Amniotic epithelial cell (primary cell): ENCODE measurements at places on chromosomes 12 and 14.
A peak's percentile ranks its signal among the peaks of the same experiment; 100 is the strongest.

DNA sequence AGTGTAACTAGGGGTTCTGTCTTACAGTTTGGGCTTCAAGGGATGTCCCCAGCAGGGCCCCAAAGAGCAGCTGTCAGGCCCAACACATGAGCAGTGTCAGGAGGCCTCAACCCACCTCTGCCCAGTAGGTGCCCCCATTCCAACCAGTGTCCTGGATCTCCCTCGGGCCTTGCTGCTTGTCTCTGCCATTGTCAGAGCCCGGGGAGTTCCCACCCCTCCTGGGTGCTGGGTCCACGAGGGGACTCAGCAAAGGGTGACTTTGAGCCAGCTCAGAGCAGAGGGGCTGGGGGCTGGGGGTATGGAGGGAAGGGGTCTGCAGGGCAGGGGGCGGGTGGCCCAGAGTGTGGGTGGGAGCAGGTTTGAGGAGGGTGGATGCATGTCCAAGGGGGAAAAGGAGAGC lies 18.0 kb upstream of the BEGAIN start:
- DNase-seq: no peak

- peak; percentile 70 for DNase-seq
Measured at GRCh38 chr12:80195074-80195726, 95.9 kb downstream of the OTOGL start.

GRCh38 chr12:29682088-29682487 lies 101.7 kb downstream of the TMTC1 start:
- DNase-seq: no peak

GRCh38 chr12:77060883-77061240 lies 4.5 kb downstream of the E2F7 start:
- no peak for DNase-seq

DNA sequence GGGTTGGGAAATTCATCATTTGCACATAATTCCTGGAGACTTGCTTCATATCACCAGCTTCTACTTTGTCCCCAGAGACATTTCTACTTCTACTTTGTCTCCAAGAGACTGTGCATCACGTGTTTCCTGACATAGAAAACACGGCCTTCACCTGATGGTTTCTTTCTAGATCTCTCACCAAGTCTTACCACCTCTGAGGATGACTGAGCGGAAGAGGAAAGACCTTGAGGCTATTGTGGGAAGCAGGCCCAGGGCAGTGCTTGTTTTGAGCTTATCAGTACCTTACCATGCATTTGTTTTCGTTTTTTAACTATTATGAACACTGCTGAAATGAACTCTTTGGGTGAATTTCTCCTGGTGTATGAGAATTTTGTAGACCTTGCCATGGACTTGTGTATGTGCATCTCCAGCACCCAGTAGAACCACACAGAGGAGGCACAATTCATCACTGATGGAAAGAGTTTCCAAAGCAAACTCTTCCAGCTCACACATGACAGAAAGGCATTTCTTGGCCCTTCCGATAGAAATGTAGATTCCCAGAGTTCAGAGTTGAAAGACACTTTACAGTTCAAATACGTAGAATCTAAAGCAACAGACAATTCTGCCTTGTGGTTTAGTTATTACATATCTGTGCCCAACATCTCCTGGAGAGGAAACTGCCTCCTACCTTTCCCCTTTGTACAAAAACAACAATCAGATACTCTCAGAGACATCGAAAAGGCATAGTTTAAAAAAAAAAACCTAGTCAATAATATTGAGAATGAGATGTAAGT lies 434.7 kb downstream of the FUT8 start:
- DNase-seq: no peak

DNA sequence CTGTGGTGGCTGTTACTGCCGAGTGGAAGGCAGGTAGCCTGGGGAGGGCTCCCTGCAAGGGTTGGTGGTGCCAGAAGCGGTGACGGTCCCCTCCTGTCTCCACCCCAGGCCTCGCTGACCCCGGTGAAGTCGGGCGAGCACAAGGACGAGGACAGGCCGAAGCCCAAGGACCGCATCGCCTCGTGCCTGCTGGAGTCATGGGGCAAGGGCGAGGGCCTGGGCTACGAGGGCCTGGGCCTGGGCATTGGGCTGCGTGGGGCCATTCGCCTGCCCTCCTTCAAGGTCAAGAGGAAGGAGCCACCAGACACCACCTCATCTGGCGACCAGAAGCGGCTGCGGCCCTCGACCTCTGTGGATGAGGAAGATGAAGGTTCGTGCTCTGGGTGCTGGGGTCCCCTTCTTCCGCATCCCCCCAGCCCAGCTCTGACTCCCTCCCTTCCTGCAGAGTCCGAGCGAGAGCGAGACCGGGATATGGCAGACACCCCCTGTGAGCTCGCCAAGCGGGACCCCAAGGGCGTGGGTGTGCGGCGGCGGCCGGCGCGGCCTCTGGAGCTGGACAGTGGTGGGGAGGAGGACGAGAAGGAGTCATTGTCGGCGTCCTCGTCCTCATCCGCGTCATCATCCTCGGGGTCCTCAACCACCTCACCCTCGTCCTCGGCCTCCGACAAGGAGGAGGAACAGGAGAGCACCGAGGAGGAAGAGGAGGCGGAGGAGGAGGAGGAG lies 13.3 kb downstream of the SETD1B start:
- no peak for DNase-seq

- DNase-seq: peak; percentile 53
Measured at GRCh38 chr14:75877884-75878283, 103.9 kb downstream of the TGFB3 start.

DNA sequence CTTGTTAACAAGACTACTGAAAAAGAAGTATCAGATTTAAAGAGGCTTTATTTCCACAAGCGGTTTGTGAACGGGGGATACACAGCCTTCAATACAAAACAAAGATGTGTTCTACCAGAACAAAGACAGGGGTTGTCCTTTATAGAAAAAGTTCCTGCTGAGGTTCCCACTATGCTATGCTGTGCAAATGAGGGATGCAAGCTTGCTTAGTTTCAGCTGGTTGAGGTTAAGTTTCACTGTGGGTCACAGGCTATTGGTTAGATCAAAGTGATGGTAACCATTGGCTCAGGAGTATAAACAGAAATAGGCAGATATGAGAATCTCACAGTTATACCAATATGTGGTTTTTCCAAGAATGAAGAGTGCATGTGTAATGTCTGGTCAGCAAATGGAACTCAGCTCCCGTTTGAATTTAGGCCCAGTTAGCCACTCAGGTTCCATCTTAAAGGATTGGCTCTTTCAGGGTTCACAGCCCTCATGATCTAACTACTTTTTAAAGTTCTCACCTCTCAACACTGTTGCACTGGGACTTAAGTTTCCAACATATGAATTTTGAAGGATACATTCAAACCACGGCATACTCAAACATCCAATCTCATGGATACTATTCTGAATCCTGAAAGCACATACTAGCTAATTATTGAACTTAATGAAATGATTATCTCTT lies 215.4 kb upstream of the DCN start:
- DNase-seq: no peak

DNA sequence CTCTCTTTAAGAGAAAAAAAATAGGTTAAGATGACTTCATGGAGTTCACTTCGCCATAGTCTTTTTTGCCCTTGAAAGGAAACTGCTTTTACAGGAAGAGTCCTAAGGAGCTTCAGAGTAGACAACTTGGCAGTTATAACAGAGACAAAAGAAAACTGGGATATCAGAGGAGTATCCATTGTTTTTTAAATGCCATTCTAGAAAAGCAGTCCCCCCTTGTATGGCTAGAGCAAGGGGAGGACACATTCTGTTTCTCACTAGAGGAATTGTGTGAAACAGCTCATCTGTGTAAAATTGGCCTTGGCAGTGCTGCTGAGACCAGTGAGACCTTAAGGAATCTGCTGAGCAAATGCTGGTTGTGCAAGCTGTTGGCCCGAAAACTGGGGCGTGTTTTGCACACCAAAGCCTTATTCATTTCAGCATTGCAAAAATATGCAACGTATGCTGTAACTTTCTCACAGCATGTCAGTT lies 128.0 kb downstream of the GPR135 start:
- peak; percentile 78 for DNase-seq

GRCh38 chr14:89143595-89143994 lies 273.4 kb downstream of the FOXN3 start:
- DNase-seq: peak; percentile 8

GRCh38 chr14:76961631-76962302 lies 66.7 kb downstream of the IRF2BPL start:
- peak; percentile 95 for DNase-seq

DNA sequence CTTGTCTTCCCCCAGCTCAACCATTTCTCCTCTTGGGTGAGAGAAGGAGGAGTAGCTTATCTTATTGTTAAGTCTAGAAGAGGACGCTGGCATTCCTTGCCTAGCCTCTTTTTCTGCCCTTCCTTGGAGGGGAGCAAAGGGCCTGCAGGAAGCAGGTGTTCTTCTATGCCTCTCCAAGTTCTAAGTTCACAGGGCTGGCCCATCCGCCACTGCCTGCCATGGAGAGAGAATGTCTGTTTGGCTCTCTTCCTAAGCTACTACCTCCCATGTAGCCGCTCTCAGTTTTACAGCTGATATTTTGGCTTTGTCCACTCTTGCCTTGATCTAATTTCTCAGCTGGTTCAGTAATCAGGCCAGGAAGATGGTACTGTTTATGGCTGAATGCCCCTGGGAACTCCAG lies 201.2 kb downstream of the NTF3 start:
- no peak for DNase-seq

DNA sequence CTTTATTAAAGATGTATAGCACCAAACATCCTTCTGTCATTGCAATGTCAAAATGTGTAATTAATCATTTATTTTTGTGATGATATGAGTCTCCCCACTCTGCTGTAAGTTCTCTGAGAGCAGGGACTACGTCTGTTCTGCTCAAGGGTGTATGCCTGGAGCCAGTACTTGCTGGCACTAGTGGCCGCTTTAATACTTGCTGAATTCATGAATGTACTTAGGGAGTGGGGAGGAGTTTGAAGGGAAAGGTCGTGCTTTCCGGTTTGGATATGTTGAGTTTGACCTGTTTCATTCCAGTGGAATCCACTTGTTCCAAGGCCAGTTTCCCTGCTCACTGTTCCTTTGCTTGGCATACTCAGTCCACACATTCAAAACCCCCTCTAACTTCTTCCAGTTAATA lies 1.9 kb upstream of the DCAF5 start:
- peak; percentile 58 for DNase-seq

- DNase-seq: no peak
Measured at GRCh38 chr12:49870501-49871262, 27.8 kb upstream of the BCDIN3D start.

DNA sequence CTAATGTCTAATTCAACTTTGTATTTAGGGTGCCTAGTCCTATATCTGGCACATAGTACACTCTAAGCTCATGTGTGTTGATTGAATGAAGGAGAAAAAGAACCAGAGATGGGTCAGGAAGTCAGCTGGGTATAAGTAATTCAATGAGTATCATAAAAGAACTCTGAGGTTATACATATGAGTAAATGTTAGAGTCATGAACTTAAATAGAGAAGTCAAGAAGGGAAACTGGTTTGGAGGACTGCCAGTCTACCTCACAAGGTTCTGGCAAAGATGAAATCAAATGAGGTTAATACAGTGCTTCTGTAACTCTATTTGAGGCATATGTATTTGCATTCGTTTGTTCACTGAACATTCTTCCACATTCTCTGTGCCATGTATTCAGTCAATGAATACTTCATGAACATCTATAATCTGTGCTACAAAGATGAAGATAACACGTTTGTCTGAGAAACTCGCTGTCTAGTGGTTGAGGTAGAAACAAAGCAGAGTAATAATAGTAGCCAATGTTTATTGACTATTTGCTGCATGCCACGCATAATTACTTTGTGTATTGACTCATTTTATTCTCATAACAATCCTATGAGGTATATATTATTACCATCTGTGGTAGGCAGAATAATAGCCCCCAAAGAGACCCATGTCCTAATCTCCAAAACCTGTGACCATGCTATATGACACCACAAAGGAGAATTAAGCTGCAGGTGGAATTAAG lies 88.9 kb downstream of the PTGER2 start:
- DNase-seq: peak; percentile 58

DNA sequence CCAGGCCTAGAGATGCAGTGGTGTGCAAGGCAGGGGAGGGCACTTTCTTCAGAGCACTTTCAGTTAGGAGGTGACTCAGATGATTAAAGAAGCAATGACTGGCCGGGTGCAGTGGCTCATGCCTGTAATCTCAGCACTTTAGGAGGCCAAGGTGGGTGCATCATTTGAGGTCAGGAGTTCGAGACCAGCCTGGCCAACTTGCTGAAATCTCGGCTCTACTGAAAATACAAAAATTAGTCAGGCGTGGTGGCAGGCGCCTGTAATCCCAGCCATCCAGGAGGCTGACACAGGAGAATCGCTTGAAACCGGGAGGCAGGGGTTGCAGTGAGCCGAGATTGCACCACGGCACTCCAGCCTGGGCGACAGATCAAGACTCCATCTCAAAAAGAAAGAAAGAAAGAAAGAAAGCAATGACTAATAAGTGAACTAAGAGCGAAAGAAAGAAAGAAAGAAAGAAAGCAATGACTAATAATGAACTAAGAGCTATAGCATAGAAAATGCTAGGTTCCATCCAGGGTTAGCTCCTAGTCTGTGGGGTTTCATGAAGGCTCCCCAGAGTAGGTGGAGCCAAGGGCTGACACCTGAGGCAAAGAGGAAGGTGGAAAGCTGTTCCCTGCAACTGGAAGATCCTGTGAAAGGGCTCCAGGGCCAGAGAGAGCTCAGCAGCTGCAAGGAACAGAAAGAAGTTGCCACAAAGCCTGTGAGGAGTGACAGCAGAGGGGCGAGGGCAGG lies 334.5 kb downstream of the CACNA1C start:
- no peak for DNase-seq

DNA sequence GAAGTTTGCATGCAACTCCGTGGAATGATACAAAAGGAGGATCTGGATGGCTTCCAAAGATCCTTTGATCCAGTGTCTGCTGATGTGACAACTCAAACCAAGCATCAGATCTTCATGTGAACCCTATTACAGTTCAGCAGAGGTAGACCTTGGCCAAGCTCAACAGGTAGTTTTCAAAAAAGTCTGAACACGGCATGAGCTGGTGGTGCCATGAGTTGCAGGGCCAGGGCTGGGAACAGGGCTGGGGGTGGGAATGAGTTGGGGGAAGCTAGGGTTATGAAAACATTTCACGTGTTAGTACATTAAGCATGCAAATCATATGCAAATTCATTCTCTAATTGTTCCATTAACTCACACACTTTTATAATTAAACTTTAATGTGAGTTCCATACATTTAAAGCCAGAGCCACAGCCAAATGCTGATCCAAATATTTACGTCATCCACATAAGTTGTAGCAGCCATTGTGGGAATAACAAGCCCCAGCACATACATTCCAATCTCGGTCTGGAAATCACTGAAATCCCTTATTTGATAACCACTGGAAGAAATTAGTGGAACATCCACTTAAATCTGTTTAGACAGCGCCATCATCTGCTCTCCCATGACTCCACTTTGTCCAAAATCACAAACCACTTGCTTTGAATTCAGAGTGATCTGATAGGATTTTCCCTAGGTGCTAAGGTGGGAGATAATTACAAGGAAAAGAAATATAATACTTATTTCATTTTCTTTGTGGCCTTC lies 158.5 kb downstream of the APAF1 start:
- no peak for DNase-seq

GRCh38 chr12:6279631-6280030 lies 30.9 kb upstream of the PLEKHG6 start:
- no peak for DNase-seq

- peak; percentile 51 for DNase-seq
Measured at GRCh38 chr14:68814539-68815297, 21.9 kb upstream of the ZFP36L1 start.
